Vagina (tissue), 2 donors: ENCODE measurements at places on chromosomes 2 and 18. TPM values are rescaled to one million over a fixed set of nuclear protein-coding genes. Genes with fewer than 3 reads are reported as not detected.

GRCh38 chr2:185785851-185786473, 47.4 kb downstream of the FSIP2 start:
- no peak for DNase-seq

- DNase-seq, result no peak
Observed at GRCh38 chr2:112162341-112162740, 24.2 kb downstream of the FBLN7 start.

DNA sequence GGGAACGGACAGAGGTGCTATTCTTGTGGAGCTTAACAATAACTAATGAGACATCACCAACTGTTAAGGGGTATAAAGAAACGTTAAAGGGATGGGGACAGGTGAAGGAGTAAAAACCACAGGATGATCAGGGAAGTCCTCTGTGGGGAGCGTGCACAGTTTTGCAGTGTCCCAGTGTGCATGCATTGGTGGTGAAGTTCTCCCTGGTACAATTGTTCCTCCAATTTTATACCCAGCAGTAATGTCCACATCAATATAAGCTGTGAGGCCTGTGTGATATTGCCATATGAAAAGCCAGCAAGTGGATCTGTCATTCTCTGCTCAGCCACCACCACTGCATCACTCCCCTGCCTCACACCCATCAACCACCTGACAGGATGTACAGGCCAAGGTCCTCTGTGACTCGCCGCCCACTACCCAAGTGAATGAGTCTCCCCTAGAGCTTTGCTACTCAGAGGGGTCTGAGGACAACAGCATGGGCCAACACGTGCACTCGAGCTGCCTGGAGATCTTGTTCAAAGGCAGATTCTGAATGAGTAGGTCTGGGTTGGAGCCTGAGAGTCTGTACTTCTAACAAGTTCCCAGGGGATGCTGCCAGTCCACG, 4.6 kb downstream of the MLPH start:
- DNase-seq, result no peak

DNA sequence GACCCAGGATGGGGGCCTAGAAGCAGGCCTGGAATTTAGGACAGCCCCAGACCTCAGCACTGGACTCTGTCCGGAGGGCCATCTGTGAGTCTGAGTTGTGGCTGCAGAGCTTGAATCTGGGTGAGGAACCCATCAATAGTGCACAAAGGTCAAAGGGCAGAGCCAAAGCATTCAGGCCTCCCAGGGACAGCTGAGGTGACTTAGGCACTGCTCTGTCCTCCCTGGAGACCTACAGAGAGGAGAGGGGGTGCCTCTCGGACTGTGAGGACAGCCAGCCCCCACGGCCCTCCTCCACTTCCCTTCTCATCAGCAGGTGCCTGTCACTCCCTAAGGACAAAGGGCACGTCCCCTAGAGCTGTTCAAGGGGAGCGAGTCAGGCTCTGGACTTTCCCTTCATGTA, 25.1 kb upstream of the PRLH start:
- no peak for DNase-seq

Gene SERPINB11
- total RNA-seq, result 8.6 TPM

Gene PSD4
- 39.0 TPM for total RNA-seq

GRCh38 chr18:59038295-59039039, 101.2 kb upstream of the SEC11C start:
- DNase-seq, result no peak

DNA sequence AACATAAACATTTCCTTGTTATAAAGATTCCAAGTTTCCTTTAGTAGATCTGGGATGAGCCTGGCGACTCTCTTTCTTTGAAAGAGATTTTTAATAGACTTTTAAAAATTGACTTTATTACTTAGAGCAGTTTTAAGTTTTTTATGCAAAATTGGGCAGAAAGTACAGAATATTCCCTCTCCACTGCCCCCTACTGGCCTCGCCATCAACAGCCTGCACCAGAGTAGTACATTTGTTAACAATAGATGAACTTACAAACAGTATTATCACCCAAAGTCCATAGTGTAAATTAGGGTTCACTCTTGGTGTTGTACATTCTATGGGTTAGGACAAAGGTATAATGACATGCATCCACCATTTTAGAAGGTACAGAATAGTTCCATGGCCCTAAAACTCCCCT, 3.9 kb downstream of the MAP3K19 start:
- DNase-seq, result no peak

GRCh38 chr2:138877421-138877820, 97.2 kb upstream of the NXPH2 start:
- no peak for DNase-seq

Gene DNAJC5G
- 1.5 TPM for total RNA-seq

Gene CPO
- total RNA-seq, result not detected

Gene MYOM1
- 1.2 TPM for total RNA-seq
